ENCODE measurements at places on chromosomes 6 and 20.

DNA sequence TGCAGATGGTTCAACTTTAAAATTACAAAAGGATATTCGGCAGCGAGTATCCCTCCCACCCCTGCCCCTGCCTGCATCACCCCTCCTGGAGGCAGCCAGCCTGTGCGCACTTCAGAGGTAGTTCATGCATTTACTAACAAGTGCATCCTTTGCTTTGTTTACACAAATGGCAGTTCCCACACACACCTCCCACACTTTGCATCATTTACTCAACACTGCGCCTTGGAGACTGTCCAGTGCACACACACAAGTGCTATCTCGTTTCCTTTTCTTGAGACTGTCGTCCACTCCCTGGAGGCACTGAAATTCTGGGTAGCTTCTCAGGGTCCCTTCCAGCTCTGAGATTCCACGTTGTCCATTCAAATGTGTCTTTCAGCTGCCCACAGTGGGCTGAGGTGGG lies 53.1 kb upstream of the VSX1 start:
- DNase-seq = no peak

GRCh38 chr6:73418081-73418741 lies 23.6 kb downstream of the DDX43 start:
- no peak for DNase-seq

GRCh38 chr6:36349240-36349639 lies 12.6 kb upstream of the BNIP5 start:
- DNase-seq = no peak

DNA sequence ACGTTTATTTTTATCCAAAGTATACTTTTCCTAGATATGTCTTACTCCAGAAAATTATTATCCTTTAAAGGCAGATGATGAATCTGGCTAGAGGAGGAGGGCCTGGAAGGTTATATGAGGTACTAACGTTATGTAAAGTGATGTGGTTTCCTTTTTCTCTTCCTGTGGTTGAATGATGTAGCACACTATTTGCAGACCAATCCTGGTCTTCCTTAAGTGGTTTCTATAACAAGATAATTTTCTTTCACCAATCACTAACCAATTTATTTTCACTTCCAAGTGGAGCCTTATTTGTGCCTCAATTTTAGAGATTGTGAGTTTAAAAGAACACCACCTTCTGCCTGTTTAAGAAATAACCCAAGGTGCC lies 154.6 kb upstream of the SOX4 start:
- DNase-seq = no peak

Measured in stimulated activated CD4-positive, alpha-beta T cell treated with anti-CD3 and anti-CD28 coated beads, Interleukin-2, amount 100 ng/mL, for 4 hours (primary cell).